CD4-positive, alpha-beta T cell treated with Interferon alpha-2 for 1 hour (primary cell): ENCODE measurements at places on chromosomes 13 and 19.
A peak's percentile ranks its signal among the peaks of the same experiment; 100 is the strongest.

- DNase-seq, result no peak
Measured at GRCh38 chr13:103272770-103273169, 206.6 kb upstream of the SLC10A2 start.

DNA sequence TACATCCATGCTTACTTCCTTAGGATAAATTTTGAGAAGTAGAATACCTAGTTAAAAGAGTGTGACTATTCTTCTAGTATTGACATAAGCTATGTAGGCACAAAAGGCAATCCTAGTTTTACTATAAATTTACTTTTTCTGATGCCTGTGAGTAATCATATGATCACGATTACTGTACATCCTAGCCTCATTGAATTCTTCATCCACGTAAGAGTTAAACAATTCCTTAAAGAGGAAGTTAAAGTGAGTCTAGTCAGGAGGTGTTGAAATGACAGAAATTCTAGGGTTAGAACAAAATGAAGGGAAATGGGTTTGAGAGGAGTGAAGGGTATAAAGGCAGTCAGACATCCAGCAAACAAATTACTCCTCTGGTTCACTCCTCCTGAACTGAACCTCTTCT lies at the start of gene ACOD1:
ACOD1 (plus strand) TSS at position 363 of the 400 bp plus-strand sequence. CDS start 48 bp downstream, outside the sequence.
- no peak for DNase-seq

DNA sequence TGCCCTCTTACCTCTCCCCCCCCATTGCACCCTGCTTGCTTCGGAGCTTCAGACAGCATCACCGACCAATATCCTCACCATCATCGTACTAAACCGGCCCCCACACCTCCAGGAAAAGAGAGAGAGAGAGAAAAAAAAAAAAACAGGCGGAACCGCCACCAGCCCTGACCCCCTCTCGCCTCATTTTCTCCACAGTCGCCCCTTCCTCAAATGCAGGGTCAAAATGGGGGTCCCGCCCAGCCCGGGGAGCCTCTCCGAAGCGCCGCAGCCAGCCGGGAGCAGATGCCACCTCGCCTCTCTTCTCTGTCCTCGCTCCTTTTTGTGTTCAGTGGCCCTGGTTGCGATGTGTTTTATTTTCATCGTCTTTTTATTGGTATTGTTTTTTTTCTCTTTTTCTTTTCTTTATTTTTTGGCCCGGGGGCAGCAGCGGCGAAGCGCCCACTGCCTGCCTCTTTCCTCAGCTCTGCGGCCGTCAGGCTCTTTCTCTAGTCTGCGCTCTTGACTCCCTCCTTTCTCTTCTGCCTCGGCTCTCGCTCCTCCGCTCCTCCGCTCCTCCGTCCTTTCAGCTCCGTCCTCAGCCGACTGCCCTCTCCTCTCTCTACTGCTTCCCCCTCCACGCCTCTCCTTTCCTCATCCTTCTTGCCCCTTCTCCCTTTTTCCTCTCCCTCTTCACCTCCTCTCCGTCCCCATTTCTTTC lies 41.4 kb downstream of the DEDD2 start:
- DNase-seq, result peak; percentile 19

GRCh38 chr19:29625186-29625651 lies 19.1 kb downstream of the POP4 start:
- DNase-seq, result no peak

DNA sequence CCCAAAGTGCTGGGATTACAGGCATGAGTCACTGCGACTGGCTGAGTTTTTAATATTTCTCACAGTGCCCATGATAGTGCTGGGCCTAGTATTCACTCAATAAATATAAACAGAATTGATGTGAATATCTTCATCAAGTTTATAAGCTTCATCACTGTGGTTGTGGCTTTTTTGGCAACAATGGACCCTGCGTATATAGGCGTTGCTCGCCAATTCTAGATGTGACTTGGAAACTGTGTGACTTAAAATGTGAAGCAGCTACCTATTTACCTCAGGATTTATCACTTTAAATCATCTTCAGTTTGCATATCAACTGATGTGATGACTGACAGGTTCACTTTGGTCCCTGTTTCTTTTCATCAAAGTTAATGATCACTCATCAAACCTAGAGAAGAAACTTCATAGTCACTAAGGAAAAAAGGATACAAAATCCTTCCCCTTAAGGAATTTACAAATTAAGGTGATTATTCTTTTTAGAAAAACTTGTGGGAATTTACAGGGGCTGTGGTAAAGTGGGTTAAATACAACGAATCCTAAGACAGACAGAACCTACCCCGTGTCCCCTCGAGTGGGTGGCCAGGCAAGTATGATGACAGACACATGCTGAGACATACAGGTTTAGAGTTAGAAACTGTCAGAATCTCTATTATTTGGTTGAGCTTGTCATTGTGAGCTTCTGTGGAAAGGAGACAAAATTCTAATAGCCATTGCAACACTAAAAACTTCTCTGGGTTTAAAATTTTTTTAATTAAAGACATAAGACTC lies 101.3 kb downstream of the AKAP11 start:
- DNase-seq, result no peak

DNA sequence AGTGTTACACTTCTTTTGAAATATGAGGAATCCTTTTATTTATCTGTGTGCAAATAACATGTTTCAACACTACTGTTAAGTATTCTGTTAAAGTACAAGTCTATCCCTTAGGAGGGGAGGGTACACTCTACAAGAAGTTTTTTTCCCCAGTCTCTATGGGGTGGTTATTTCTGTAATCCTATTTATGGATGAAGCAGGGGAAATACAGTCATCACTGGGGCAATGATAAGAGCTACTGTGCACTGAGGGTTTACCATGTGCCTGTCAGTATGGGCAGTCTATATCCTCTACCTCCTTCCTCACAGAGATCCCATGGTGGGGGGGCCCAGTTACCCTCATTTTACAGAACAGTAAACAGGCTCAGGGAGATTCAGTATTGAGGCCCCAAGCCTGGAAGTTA lies 16.6 kb upstream of the TRIM13 start:
- DNase-seq, result no peak

GRCh38 chr13:21637296-21637695 lies 33.3 kb upstream of the MICU2 start:
- DNase-seq, result peak; percentile 3

DNA sequence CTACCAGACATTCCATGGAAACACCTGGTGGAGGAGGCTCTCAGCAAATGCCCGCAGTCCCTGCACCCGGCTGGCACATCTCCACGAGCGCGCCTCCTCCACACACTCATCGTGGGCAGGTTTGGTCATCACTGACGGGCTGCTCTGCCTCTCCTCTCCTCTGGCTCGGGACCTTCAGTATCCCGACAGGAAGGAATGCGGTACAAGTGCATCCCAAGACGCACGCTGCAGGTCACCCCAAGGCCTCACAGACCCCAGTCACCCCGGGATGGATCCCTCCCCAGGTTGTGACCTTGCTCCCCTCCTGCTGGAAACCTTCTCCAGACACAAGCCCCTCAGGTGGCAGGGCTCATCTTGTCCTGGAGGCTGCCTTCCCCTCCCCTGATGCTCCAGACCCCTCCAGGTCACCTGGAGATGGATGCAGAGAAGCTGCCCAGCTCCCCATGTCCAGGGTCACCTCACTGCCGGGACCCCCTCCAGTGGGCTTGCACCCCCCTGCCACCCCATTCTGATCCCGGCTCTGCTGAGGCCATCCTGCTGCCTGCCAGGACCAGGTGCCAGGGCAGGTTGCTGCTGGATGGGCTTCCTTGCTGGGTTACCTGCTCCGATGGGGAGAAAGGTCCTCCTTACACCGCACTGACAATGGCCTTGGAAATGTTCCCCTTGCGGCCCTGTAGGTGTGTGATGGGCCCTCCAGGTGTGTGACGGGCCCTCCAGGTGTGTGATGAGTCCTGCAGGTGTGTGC lies 29.9 kb downstream of the C13orf46 start:
- DNase-seq, result no peak

GRCh38 chr13:76730220-76730619 lies 156.0 kb downstream of the KCTD12 start:
- no peak for DNase-seq

DNA sequence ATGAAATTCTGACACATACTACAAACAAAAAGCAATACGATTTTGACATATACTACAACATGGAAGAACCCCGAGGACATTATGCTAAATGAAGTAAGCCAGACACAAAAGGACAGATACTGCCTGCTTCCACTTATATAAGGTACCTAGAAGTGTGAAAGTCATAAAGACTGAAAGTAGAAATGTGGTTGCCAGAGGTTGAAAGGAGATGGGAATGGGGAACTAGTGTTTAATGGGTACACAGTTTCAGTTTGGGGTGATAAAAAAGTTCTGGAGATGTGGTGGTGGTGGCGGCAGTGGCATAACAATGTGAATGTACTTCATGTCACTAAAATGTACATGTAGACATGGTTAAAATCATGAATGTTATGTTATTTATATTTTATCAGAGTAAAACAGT lies 12.1 kb upstream of the NDFIP2 start:
- no peak for DNase-seq

DNA sequence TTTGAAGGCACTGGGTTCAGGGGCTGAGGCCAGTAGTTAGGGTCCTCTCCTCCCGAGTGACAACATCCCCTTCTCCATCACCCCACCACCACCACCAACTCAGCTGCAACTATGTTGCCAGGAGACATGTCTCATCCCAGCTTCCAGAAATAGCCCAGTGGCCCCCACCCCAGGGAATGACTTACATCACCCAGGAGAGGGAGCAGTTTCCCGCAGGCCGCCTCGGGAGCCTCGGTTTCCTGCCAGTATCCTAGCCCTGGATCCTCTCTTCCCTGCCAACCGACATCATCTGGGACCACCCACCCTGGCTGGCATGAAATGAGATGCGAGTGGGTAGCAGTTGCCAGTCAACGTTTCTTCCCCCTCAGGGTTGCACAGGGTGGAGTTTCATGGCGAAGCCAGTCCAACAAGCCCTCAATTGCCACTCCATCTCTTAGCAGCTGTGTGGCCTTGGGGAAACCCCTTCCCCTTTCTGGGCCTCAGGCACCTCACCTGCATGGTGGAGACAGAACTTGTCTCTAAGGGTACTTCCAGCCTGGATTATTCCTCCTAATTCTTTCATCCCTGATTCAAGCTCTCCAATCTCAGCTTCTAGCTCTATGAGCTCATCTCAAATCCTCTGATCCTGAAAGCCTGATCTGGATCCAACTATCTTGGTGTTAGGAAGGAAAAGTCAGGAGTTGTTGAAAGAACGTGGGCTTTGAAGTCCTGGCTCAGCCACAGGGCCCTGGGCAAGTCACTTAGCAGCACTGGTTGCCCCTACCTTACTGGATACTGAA lies 3.9 kb upstream of the GSK3A start:
- DNase-seq, result no peak

DNA sequence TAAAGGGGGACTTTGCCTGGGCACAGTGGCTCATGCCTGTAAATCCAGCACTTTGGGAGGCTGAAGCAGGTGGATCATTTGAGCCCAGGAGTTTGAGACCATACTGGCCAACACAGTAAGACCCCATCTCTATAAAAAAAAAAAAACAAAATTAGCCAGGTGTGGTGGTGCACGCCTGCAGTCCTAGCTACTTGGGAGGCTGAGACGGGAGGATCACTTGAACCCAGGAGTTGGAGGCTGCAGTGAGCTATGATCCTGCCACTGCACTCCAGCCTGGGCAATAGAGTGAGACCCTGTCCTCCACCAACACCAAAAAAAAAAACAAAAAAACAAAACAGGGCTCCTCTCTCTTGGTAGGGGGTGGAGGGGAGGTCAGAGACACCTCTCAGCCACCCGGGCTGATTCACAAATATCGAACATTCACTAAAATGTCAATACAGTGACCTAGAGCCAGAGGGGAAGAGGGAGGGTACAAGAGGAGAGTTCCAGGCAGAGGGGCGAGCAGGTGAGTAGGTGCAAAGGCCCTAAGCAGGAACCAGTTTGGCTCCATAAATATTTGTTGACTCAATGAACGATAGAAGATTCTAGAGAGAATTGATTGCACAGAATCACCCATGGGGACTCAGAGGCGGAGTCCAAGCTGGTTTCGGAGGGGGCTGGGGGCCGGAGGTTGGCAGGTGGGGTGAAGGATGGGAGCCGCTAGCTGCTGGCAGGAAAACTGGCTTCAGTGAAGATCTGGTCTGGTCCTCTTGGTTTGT lies 1.0 kb upstream of the CREB3L3 start:
- DNase-seq, result no peak

DNA sequence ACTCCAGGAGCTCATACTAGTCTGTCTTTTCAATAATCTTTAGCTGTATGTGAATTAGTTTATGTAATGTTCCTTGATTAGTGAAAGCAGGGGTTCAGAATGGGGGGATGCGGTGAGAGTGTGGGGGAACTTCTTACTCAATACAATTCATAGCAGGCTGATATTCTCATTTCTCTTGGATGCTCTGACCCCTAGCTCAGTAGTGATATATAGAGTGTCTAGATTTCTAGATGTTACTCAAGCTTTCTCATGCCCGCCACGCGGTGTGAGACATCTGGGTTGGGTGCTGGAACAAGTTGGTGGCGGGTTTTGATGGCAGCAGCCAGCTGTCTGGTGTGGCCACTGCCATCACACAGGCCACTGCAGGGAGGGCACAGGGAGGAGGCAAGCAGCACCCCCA lies 39.3 kb upstream of the FLT1 start:
- no peak for DNase-seq

DNA sequence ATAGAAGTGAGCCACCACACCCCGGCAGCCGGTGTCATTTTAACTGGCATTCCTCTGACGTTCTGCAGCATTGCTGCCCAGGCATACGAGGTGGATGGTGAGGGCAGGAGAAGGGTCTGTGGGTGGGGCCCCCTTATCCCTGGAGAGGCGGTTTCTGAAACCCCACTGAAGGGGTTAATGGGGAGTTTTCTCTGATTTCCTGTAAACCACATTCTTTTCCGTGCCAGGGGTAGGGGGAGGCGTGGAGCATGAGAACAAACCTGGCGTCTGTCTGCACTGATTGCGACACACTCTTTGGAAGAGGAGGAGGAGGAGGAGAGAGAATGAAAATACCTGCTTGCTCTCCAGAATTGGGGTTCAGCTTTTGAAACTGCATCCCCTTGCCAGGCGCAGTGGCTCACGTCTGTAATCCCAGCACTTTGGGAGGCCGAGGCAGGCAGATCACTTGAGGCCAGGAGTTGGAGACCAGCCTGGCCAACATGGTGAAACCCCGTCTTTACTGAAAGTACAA lies 2.7 kb upstream of the C3 start:
- DNase-seq, result no peak

DNA sequence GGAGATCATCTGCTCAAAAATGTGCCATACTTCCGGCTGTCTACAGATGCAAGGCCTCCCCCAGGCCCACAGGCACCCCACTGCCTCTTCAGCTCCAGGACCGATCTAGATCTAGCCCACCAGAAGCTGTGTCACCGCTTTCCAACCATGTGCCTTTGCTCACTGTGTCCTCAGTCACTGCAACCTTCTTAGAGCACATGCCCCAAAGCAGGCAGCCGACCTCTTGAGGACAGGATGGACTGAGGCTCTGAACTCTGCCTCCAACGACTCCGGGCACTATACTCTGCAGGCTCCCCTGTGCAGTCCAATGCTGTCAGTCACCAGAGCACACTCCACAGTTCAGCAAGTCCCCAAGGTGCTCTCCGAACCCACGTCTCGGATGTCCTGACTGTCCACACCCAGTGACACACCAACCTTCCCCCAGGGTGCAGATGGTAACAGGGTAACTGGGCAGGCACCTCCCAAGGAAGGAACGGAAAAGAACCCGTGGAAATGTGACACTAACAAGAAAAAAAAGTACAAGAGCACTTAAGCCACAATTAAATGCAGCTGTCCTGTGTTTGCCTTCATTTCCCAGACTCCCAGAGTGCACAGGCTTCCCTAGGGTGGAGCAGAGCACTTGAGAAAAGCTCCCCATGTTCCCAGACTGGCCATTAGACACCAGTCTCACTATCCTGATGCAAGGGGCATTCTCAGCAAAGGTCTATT lies 4.8 kb downstream of the STK24 start:
- DNase-seq, result peak; percentile 37
